ENCODE measurements at places on chromosomes 5 and 9.

GRCh38 chr5:76376148-76376865 is 26.8 kb upstream of the IQGAP2 start:
- DNase-seq, result no peak

- DNase-seq, result no peak
Observed at GRCh38 chr5:4188704-4189103, 593.1 kb downstream of the IRX1 start.

DNA sequence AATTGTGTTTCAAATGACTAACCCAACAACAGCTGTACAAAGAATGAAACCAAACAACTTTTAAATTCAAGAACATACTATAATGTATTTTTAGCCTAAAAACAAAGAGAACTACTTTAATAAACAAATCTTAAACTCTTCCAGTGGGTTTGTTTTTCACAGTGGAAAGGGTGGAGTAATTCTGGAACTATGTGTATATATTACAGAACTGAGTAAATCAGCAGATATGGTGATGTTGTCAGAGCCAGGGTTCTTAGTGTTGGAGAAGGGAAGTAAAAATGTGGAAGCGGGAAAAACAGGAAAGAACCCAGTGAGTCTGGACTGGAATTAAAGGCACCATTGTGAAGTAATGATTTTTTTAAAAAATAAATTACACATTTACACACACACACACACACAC is 144.9 kb downstream of the CDK5RAP2 start:
- no peak for DNase-seq

- DNase-seq, result no peak
Observed at GRCh38 chr5:14078716-14079115, 64.4 kb upstream of the TRIO start.

GRCh38 chr5:147509710-147510651 is at the start of gene DPYSL3:
DPYSL3 (minus strand) TSS chr5:147510068; CDS start chr5:147509858, 210 bp downstream.
- DNase-seq, result no peak

DNA sequence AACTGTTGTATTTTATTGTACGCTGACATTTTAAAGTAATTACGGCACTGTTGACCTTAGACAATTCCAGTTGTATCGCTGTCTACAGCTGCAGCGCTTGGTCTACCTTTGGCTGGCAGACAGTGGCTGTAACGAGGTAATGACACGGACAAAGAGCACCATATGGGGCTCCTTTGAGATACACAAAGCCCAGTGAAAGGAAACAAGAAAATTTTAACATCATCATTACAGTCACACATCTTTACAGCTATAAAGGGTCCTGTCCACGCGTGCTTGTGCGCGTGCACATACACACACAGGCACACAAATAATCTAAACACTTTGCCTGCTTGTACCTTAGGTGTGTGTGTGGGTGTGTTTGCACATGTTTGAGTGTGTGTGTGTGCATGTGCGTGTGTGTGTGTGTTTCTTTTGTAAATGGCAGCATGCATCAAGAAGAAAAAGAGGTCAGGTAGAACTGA is 946.0 kb downstream of the NR2F1-AS1 start:
- DNase-seq, result no peak

GRCh38 chr5:126969548-126969947 is 60.8 kb downstream of the MARCHF3 start:
- DNase-seq, result no peak

GRCh38 chr9:114233491-114234185 is 78.3 kb downstream of the COL27A1 start:
- no peak for DNase-seq

DNA sequence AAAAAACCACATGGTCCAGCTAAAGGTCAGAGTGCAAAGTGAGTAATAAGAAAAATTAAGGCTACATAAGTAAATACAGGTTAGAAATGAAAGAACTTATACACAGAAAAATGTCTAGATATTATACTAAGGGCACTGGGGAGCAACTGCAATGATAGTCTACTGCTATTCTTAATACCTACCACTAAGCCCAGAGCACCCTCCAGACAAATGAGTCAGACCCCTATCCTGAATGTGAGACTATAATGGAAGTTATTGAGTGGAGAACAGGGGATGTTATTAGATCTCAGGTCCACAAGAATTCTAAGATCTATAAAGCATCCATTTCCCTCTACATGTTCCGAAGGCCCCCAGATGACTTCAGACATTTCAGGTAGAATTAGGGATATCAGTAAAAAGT is 438.3 kb downstream of the PRELID2 start:
- DNase-seq, result no peak

DNA sequence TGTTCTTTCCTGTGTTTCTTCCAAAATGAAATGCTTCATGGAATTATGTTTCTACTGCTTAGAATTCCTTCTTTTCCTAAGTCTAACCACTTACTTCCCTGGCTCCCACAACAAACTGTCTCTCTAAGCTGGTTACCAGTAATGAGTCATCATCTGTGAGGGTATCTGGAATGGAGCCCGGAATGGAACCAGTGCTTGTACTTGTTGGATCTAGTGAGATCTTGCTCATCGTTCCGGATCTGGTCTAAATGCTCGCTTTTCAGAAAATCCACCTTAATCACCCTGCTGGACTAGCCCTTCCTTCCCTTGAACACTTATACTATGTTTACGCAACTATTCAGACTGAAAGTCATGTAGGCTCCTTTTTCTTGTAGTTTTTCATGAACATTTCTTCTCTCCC is 184.8 kb downstream of the PBX3 start:
- DNase-seq, result no peak

DNA sequence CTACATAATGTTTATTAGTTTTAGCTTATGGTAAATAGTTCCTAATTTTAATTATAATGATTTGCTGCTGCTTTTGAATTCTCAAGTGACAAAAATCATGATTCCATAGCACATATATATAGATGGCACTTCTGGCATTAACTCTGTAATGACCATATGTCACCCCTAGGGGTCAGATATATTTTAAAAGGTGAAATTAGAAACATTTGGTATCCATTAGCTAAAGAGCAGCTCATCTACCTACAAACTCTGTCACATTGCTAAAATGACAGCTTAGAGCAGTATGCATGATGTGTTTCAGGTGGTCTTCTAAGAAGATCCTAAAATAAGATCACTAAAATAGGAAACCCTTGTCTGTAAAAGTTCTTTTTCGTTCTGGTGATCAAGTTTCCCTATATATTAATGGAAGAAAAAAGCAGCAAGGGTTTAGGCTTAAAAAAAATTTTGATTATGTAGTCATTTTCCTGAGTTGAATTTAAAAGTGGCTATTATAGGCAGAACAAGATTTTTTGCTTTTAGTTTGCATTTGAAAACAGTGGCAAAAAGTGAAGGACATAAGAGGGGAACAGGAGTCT is 157.7 kb upstream of the POU5F2 start:
- DNase-seq, result no peak

DNA sequence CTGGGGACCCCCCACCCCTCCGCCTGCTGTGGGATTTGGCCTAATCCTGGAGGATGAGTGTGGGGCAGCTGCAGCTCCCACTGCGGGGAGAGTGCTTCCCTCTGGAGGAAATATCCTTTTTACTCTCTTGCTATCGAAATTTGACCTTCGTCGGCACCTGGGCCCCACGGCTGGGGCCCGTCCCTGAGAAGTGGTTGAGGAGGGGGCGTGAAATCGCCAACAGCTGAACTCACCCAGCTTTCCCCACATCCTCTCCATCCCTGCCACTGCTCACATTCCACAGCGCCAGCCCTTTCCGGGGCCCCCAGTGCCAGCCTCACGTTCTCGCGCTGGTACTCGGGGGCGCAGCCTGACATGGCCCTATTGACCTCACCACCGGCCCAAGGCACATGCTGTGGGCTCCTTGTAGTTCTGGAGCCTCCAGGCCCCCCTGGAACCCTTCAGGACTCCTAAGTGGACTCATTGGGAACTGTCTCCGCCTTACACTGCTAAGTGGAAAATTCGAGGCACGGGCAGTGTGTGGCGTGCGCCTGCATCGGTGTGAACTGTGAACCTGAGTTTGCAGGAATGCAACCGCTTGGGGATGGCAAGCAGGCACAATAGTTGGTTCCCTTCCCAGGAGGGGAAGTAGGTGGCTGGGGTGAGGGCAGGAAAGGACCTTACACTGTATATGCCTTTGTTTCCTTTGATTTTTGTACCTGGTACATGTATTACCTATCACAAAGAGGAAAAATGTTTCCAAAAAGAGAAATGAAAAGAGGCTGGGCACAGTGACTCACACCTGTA is 19.2 kb downstream of the FGFR4 start:
- no peak for DNase-seq

- no peak for DNase-seq
Observed at GRCh38 chr9:2461892-2462291, 159.7 kb upstream of the VLDLR start.

GRCh38 chr5:109931049-109931780 is 241.5 kb downstream of the MAN2A1 start:
- no peak for DNase-seq

GRCh38 chr5:95441636-95442035 is 50.5 kb downstream of the FAM81B start:
- DNase-seq, result no peak

- DNase-seq, result no peak
Observed at GRCh38 chr5:20286512-20286911, 298.5 kb upstream of the CDH18 start.

GRCh38 chr5:115460472-115460871 is 84.1 kb downstream of the FEM1C start:
- DNase-seq, result no peak

- no peak for DNase-seq
Observed at GRCh38 chr5:153981905-153982605, 56.7 kb downstream of the FAM114A2 start.

All from activated T-helper 1 cell treated with anti-CD3 and anti-CD28 coated beads, Interleukin-2, amount 50 U/mL, for 16 hours (primary cell).